ENCODE measurements at places on chromosomes 7 and 10.
A peak's percentile ranks its signal among the peaks of the same experiment; 100 is the strongest.

GRCh38 chr10:46541735-46542566, 14.5 kb downstream of the GPRIN2 start:
- DNase-seq: peak; percentile 22

- peak; percentile 31 for DNase-seq
Observed at GRCh38 chr10:91185239-91185875, 35.1 kb upstream of the PCGF5 start.

GRCh38 chr10:79488336-79488735, 24.0 kb upstream of the EIF5AL1 start:
- peak; percentile 77 for DNase-seq

GRCh38 chr10:74753442-74754211, 72.8 kb upstream of the KAT6B start:
- DNase-seq: no peak

DNA sequence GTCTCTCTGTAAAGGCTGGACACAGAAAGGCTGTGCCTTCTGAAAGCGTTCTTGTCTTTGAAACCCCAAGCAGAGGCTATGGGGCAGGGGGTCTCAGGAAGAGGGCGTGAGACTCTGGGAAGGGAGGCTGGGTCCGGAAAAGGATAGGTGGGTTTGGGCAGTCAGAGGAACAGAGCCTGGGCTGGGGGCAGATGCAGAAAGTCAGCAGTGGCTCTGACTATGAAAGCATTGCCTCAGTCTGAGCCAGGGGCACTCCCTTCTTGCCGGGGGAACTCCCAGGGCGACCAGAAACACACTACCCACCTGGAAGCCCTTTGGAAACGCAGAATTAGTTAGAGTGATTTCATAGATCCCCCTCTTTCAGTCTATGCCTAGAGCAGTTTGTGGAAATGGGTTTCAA, 72.0 kb downstream of the VWA2 start:
- DNase-seq: no peak

DNA sequence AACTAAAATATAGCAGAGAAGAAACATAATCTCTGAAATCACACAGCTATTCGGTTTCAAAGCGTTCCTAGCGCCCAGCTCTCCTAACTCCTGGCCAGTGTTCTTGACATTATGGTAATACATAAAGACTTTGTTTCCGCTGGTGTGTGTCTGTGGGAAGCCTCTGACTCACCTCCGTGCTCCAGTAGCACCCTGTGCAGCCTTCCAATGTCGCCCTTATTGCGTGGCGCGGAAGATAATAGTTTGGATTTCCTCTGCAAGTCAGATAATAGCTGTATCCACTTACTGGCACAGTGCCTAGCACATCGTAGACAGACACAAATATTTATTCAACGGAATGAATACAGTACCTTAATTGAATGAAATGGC, 570 bp downstream of the BMS1 start:
- DNase-seq: no peak

DNA sequence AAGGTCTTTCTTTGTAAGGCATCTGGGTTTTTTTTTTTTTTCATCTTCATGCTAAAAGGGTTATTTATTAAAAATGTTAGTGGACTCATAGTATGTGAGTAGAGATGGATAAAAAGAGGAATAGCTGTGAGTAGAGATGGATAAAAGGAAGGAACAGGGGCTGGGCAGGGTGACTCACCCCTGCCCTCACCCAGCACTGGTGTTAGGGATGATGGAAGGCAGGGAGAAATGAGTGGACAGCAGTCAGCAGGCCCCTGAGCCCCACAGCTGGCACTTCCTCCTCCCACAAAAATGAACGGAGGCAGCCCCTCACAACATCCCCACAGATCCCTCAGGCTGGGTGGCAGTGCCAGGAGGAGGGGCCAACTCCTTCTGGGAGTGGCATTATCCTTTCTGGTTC, 39.3 kb downstream of the ANTXRL start:
- DNase-seq: no peak

GRCh38 chr7:11297126-11297625, 323.5 kb downstream of the PHF14 start:
- DNase-seq: no peak

DNA sequence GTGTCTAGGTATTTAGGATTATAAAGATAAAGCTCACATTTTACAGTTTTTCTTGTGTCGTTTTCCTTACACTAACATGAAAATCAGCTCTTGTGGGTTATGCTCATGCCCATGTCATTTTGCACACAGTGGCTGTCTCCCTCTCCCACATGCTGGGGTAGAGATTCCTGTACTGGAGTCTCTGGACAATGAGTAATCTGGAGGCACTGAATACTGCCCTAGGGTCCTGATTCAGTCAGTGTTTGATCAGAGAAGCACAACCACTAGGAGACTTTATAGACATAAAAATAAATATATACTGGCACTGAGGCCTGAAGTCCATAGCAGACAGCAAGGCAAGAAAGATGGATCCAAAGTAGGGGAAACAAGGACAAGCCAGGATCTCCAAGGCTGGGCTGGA, 1008.8 kb downstream of the KCNMA1 start:
- DNase-seq: no peak

DNA sequence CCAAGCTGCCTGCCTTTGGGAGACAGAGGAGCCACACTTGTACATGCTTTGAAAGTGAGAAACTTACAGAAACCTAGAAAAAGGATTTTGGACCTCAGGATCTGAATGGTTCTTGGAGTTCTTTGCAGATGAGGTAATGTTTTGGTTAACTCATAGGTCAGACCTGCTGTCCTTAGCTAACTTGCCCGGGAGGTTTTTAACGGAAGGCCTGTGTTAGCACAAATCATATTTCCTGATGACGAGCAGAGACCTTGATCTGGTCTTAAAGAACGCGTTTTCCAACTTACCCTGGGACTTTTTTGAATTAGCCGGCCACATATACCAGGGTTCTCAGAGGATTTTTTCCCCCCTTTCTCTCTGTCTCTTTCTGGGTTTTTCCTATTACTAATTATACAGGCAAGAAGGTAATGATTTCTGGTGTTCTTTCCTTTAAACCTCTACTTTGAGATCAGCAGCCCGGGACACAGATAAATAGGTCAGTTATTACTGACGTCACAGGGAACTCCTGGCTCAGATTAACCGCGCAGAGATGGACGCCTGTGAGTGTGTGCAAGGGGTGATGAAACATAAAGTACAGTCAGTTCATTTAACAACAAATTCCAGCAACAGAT, 101.7 kb upstream of the KLF6 start:
- peak; percentile 57 for DNase-seq

DNA sequence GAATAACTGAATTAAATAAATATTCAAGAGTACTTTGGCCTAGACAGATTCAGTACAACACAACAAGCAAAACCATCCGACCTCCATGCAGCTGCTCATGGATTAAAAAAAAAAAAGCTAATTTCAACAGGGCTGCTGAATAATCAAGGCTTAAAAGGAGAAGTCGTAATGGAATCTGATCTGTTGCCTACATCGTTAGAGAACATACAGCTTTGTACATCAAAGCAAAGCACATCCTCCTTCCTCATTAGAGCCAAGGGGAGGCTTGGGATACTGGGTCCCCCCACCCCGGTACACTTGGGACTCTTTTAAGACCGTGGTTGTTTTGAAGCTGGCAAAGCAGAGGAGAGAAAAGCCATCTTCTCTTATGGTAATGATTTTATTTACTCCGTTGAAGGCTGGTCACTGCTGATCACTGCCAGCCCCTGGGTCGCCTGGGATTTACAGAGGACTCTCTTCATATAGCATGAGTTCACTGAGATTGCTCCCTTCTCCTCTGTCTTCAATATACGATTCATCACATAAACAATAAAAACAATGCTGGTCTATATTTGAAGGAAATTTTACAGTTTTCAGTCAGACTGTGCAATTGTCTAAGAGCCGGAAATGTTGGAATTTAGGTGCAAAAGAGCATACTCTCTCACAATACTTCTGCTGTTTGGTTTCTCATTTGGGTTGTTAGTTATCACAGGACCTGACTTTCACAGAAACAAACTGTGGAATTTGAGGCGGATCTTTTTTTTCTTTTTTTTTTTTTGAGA, 148.8 kb downstream of the FAM107B start:
- no peak for DNase-seq

GRCh38 chr7:82158327-82158726, 285.2 kb downstream of the CACNA2D1 start:
- DNase-seq: no peak

DNA sequence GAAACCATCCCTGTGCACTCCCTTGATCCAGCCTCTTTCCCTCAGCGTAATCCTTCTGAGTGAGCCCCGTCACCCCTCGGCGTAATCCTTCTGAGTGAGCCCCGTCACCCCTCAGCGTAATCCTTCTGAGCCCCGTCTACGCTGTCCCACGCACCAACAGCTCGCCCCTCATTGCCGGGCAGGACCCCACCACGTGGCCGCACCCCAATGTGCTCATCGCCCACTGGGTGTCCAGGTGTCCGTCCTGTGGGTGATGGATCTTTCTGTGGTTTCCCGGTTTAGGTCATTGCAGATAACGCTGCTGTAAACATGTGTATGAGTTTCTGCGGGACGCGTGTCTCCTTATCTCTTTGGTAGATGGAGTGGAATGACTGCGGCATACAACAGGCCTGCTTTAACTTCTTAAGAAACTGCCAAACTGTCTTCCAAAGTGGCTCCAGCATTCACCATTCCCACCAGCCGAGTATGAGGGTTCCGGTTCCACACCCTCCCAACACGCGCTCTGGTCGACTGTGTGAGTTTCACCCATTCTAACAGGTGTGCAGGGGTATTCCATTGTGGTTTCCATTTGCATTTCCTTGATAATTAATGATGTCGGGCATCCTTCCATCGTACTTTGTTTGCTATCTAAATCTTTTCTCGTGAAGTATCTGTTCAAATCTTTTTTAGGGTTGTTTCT, 42.1 kb upstream of the NKX6-2 start:
- DNase-seq: no peak

GRCh38 chr7:46357290-46357689, 436.2 kb upstream of the IGFBP3 start:
- no peak for DNase-seq

DNA sequence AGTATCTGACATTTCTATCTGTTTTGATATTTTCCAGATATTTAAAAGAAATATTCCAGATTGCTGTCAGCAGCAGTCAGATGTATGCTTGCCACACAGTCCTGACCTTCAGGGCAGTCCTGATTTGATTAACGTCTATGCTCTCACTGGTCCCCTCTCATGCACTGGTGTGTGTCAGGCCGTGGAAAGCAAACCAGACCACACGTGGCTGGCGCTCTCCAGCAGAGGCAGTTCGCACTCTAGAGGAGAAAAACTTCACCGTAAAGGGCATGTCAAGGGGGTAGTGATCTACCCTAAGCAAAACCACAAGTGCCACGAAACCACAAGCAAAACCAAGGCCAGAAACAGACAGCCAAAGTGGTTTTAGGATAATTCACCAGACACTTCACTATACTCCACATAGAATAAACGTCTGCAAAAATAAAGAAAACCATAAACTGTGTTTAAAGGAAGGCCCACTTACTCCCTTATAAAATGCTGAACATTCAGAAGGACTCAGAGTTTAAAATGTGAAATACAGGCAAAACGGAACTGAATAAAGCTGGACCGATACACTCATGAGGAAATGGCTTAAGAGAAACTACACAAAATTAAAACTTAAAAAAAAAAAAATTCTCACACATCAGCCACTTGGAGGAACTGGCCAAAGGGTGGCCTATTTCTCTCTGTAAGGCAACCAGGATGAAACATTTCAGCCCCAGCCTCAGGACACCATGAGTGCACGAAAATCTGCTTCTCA, 26.4 kb downstream of the PARP12 start:
- DNase-seq: no peak

GRCh38 chr7:55132550-55132889, 113.7 kb downstream of the EGFR start:
- no peak for DNase-seq

- no peak for DNase-seq
Observed at GRCh38 chr7:19051767-19052375, 65.6 kb downstream of the TWIST1 start.

- DNase-seq: no peak
Observed at GRCh38 chr10:2949948-2950354, 117.4 kb upstream of the PFKP start.

DNA sequence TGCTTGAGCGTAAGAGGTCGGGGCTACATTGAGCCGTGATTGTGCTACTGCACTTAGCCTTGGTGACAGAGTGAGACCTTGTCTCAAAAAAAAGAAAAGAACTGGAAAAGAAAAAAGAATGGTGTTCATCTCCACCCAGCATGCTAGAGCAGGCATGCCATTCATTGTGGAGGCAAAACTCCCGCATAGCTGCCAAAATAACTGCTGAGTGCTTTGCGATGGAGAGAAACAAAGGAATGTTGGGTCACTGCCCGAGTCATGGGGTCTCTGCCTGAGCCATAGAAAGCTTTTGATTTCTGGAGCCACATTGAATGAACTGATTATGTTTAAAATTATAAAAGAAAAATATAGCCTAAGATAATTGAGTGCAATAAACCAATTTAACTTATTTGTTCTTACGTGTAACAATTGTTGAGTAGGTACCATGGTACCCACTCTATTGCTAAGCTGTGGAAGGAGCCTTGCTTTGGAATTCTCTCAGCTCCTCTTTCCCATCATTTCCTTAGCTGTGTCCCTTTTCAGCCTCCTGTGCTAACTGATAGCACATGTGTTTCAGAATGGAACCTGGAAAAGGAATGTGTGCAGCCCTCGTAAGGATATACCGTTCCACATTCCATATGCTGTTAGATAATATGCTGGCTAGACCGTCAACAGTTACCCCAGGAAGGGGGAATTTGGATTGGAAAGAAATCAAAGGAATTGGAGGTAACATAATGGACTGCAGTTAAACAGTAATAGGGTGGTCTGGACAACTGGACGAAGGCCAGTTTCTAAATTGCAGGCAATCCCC, 99.0 kb downstream of the KIAA1217 start:
- no peak for DNase-seq

- DNase-seq: no peak
Observed at GRCh38 chr7:44534501-44534900, 6.6 kb downstream of the NPC1L1 start.

DNA sequence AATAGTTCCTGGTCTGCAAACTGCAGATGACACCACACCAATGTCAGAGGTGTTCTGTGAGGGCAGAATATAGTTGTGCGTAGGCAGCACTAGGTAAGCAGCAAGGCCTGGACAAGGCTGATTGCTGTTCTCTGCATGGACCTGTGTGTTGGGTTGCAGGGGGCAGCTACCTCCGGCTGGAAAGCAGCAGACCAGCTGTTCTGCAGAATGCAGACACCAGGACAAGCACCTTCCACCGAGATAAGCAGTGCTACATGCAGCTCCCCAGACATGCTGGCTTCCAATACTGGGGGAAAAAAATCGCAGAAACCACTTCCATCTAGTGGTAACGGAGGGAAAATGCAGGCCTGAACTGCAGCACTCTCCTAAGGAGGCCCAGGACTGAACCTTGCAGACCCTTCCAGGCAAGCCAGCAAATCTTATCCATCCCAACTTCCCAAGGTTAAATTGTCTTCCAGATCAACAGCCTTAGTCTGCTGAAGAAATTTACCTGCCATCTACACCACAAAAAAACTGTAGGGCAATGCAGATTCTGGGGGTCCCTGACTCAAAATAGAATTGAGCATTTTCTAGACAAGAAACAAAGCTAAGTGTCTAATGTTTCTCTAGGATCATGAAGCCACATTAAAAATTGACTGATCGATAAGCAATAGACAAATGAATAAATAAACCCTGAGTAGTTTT, 50.5 kb upstream of the COBL start:
- no peak for DNase-seq

Measured in psoas muscle (tissue), 8 donors.